Right lobe of liver (tissue), 6 donors: ENCODE measurements at places on chromosomes 5 and 9.

GRCh38 chr9:83219154-83219923 is 156.4 kb upstream of the RASEF start:
- peak; percentile 81 for DNase-seq

GRCh38 chr9:114153761-114154599 is 1.4 kb upstream of the COL27A1 start:
- peak; percentile 63 for DNase-seq

- DNase-seq = no peak
Observed at GRCh38 chr5:166401391-166401790, 1890.1 kb upstream of the WWC1 start.

GRCh38 chr9:130372057-130372456 is 72.7 kb upstream of the ASS1 start:
- DNase-seq = no peak

- DNase-seq = no peak
Observed at GRCh38 chr5:28014779-28015178, 976.4 kb upstream of the CDH9 start.

DNA sequence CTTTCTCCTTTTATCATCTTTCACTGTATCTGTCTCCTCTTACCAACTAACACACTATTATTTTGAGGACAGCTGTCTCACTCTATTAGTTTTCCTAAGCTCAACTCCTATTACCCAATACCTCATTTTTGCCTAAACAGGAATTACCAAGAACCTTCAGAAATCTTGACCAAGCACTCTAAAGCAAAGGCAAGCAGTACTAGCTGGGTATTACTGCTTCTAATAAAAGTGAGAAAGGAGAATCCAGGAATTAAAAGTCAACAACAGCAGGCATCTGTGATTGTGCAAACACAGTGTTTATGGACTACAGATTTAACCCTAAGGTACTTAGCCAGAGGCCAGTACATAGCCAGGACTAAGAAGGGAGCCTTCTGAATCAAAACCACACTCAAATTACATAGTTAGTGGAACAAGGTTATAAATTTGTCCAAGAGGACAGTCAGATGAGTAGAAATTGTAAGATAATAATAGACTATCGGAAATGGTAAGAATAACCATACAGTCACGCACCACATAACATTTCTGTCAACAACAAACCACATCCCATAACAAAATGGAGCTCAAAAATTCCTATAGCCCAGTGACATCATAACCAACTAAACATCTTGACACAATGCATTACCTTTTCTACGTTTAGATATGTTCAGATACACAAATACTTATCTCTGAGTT is 8.3 kb downstream of the RFX3 start:
- no peak for DNase-seq

GRCh38 chr9:113712053-113712452 is 164.1 kb upstream of the ZNF618 start:
- DNase-seq = no peak

GRCh38 chr9:3435732-3436131 is 90.1 kb downstream of the RFX3 start:
- no peak for DNase-seq

DNA sequence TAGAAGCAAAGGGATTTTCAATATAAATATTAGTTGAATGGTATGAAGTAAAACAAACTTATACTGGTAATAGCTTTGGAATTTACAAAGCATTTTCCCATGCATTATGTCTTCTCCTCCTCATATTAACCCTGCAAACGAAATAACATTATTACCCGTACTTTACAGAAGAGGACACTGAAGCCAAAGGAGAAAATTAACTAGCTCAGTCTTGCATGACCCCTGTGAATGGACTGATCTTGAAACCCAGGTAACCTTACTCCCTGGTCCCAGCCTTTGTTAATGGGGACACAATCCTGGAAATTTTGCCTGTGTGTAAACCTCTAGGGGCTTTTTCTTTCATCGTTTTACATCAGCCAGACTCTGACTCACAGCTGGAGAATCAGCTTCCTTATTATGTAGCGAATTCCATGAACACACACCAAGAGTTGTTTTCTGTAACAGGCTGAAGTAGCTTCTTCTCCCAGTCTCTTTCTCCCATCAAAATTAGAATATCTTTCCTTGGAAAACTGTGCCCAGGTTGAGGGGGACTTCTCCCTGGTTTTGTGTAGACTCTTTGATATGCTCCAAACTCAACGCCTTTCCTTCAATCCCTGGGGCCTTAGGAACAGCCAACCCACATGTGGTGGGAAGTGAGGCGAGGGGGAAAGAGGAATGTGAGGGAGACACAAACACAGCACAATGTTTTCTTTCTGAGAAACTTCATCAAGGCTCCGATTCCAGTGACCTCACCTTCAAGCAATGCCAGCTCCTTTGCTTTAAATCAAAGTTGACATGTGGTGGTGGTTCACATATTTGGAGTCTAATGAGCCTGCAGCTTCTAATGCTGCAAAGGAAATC is 480.9 kb upstream of the PAPPA start:
- DNase-seq = no peak

- no peak for DNase-seq
Observed at GRCh38 chr9:17986595-17986994, 407.7 kb downstream of the SH3GL2 start.

DNA sequence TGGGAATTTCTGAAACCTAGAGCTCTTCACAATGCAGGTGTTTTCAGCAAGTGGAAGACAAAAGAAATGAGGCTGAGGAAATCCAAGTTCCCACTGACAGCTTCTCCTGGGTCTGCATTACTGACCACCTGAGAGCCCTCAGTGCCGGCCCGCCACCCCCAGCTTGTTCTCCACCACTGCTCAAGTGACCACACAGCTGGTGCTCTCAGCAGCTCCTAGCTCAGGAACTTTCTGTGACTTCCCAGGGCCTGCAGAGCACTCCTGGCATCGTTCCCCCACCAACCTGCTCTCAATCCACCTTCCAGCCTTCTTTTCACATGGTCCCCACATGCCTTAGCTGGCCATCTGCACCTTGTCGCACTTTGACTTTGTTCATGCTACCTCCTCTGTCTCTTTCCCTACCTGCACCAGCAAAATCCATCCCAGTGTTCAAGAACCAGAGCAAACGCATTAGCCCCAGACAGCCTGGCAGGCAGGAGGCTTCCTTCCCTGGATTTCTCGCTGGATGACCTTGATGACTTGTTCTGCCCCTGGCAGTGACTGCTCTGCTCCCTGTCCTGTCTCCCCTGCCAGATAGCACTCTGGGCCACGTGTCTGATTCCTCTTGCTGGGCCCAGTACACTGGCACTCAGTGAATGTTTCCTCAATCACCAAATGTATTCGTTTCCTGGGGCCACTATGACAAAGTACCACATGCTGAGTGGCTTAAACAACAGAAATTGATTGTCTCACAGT is 35.1 kb upstream of the NANS start:
- DNase-seq = peak; percentile 65

GRCh38 chr9:136159851-136160250 is 41.2 kb upstream of the TMEM250 start:
- DNase-seq = no peak

GRCh38 chr5:130995254-130995515 is 169.9 kb downstream of the HINT1 start:
- no peak for DNase-seq

DNA sequence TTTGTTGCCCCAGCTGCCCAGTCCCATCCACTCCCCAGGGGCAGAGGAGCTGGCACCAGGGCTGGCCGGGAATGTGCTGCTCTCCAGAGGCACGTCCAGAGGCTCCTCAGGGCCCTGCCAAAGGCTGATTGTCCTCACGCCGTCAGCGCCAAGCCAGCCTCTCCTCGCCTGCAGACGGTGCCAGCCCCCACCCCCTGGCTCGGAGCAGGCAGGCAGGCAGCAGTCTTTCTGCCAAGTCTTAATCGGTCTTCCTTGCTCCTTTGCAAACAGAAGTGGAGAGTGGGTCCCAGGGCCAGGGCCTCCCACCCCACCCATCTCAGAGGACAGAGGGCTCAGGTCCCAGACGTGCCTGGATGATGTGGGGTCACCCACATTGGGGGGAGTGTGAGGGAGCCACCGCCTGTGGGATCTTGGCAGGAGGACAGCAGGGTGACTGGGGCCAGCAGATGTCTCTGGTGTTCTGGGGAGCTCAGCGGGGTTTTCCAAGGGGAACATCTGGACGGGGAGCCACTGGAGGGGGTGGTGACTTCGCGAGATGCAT is 36.3 kb downstream of the FAM163B start:
- DNase-seq = no peak

- DNase-seq = no peak
Observed at GRCh38 chr5:126995039-126995438, 35.3 kb downstream of the MARCHF3 start.

DNA sequence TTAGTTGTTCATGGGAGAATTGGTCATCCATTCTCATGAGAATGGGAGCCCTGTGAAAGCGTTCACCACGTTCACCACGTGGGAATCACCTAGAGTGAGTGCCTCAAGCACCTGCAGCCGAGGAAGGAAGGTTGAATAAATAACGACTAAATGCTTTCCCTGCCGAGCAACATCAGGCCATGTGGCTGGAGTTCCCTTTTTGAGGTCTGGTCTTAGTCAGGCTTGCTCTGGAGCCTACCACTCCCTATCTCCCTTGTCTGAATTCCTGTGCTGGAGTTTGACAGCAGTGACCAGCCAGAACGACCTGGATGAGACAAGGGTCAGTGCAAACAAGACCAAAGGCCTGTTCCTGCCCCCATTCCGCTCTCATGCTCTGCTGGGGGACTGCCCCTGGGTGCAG is 28.5 kb downstream of the KCNMB1 start:
- DNase-seq = no peak

- no peak for DNase-seq
Observed at GRCh38 chr5:100043475-100043874, 491.7 kb upstream of the FAM174A start.

- DNase-seq = no peak
Observed at GRCh38 chr5:31598640-31599611, 40.0 kb upstream of the PDZD2 start.

GRCh38 chr5:149445739-149446369 is 66.8 kb upstream of the IL17B start:
- DNase-seq = no peak

- DNase-seq = no peak
Observed at GRCh38 chr9:94212091-94212490, 47.0 kb upstream of the ZNF169 start.

DNA sequence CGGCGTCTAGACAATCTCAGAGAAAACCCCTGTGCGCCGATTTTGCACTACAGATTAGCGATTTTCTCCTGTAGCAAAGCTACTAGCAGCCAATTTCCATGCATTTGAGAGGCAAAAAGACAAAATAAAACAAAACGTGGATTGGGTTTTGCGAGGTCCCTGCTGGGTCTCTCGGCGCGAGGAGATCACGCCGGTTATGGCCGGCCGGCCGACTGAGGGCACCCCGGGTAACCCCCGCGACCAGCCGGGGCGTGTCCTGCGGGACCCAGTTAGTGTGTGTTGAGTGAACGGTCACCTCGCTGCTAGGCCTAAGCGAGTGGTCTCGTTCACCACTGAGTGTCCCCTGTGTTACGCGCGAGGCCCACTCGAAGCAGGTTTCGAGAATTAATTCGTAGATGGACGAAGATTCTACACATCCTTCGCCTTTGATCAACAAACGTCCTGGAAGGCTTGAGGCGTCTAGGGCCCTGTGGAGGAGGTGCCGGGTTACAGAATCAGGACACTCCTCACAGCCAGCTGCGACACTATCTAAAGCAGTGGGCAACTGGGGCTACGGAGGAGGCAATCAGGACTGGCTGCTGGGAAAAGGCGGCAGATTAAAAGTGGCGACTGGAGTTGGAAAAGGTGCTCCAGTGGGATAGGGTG is 764 bp upstream of the VDAC1 start:
- DNase-seq = peak; percentile 57

GRCh38 chr9:132985489-132985888 is 7.0 kb downstream of the GFI1B start:
- DNase-seq = no peak

DNA sequence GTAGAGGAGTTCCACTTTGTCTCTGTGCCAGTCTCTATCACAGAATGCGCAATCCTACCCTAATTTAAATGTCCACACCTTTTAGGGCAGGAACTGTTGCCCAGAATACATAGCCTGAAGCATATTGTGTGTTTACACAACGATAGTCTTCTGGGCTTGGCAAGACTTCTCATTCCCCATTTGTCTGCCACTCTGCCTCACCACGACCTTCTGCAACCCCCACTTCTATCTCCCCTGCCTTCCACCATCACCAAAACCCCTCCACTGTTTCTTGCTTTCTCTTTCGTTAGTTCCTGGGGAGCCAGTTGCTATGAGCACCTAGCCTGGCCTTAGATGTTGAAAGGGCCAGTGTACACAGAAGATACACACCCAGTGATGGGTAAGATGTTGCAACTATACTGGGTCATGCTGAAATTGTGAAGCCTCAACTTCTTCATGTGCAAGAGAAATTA is 883 bp upstream of the RNF145 start:
- no peak for DNase-seq

GRCh38 chr9:134374301-134375010 is 48.2 kb downstream of the RXRA start:
- peak; percentile 84 for DNase-seq

DNA sequence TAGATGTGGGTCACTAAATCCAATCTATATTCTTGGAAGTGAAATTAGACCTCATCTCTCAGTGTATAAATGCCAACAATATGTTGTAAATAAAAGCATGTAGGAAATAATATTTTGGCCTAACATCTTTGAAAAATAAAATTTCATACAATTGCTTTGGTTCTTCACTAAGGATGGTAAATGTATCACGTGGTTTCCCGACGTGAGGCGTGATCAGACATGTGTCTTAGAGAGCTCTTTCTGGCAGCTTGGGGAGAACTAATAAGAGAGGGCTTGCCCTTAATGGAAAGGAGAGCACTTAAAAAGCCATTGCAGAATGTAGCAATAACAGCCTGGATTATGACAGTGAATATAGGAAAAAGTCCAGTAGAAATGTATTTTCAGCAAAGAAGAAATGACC is 602.6 kb downstream of the CDH12 start:
- DNase-seq = no peak

- DNase-seq = no peak
Observed at GRCh38 chr9:6133346-6134063, 82.1 kb upstream of the IL33 start.

- no peak for DNase-seq
Observed at GRCh38 chr5:22998774-22999173, 145.6 kb upstream of the CDH12 start.

DNA sequence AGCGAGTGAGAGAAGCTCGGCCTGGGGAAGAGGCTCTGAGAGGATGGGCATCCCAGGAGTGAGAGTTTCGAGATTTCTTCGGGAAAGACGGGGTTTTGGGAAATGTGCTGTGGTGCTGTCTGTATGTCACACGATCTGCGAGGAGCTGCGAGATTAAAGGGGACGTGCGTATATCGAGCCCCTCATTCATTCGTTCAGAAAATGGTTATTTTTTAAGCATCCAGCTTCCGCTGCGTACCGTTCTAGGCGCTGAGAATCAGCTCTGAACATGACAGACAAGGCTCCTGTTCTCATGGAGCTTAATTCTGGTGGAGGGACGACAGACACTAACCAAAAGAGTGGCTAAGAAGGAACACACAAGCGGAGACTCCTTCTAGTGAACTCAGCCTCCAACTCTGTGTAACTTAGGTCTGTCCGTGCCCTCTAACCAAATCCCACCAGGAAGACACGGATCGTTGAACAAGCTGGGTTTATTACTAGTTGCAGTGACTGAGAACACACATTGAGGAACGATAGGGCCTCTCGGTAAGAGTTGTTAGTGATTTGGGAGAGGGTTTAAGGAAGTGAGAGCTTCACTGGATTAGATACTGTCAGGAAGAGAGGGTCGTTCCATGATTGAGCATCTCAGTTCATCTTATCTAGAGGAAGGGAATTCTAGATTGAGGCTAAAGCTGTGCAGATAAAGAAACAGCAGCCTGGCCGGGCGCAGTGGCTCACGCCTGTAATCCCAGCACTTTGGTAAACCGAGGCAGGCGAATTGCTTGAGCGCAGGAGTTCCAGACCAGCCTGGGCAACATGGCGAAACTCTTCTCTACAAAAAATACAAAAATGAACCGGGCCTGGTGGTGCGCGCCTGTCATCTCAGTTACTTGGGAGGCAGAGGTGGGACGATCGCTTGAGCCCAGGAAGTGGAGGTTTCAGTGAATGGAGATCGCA is 1.0 kb upstream of the FBXW11 start:
- no peak for DNase-seq
